GM23248 (cell line): ENCODE measurements at places on chromosomes 3 and 15. TPM values are rescaled to one million over a fixed set of nuclear protein-coding genes. Genes with fewer than 3 reads are reported as not detected.

The PLXNB1 gene
- 5.5 and 8.0 TPM in 2 replicates for total RNA-seq

- H3K36me3 ChIP-seq: no peaks in the 10 kb centered on the region
- DNase-seq: no peak
Observed at GRCh38 chr3:16280671-16281070, 15.7 kb downstream of the OXNAD1 start.

The LRRC15 gene
- 16.4 and 24.2 TPM in 2 replicates for total RNA-seq

DNA sequence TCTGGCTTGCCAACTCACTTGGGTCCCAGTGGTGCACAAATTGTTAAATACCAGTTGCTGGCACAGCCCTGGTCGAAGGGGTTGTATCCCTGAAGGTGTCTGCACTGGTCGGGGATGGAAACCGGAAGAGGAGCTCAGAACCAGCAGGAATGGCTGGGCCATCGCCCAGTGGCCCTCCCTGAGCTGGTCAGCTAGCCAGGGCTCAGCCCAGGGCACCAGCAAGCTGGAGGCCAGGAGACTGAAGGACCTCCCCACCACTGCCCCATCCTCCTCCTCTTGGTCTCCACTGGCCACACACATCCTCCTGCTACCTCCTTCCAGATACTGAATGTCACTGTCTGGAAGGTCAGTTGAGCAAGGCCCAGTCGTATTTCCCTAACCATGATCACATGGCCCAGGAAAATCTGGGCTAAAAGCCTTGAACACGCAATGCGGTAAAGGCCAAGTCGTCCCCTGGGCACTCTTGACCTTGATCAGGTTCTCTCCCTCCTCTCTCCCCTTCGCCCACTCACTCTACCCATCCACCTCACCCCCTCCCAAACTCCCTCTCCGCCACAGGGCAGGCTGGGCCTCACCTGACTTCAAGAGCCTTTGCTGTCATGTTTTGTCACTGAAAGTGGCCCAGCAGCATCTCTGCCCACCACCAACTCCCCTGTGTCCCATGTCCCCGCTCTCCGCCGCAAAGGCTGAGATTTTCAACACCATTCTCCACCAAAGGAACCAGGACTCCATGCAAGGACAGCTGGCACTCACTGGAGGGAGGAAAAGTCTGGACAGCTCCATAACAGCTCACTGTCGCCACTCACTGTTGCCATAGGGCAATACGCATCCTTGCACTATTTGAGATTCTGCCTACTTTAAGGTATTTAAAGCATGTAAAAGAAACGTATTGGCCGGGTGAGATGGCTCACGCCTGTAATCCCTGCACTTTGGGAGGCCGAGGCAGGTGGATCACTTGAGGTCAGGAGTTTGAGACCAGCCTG is 12.1 kb downstream of the ZDHHC19 start:
- no peaks in the 10 kb centered on the region for H3K27me3 ChIP-seq
- H3K27ac ChIP-seq: no peak overlapping the region
- DNase-seq: peak; percentile 24
- H3K4me3 ChIP-seq: no peak overlapping the region
- no peaks in the 10 kb centered on the region for H3K4me1 ChIP-seq
